ENCODE measurements at places on chromosomes 2 and 18.

GRCh38 chr18:21265971-21266673 is 24.1 kb downstream of the GREB1L start:
- DNase-seq, result no peak

DNA sequence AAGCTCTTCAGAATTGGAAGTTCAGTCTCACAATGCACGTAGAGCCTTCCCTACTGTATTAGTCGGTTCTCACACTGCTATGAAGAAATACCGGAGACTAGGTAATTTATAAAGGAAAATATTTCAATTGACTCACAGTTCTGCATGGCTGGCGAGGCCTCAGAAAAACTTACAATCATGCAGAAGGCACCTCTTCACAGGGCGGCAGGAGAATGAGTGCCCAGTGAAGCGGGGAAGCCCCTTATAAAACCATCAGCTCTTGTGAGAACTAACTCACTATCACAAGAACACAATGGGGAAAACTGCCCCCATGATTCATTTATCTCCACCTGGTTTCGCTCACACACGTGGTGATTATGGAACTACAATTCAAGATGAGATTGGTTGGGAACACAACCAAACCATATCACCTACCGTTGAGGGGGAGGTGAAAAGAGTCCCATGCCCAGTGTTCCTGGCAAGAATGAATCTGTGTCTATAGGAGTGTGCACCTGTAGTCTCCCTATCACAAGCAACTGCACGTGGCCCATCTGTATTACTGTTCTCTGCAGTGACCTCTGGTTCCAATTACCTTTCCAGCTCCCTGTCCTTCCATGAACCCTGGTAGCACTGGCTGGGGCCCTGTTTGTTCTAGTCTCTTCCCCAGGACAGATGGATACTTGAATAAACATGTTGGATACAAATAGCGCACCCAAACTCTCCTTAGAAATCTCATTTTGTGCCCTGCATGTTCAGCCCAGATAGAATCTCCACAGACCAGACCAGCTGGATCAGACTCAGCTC is 44.4 kb upstream of the ATL2 start:
- no peak for DNase-seq

DNA sequence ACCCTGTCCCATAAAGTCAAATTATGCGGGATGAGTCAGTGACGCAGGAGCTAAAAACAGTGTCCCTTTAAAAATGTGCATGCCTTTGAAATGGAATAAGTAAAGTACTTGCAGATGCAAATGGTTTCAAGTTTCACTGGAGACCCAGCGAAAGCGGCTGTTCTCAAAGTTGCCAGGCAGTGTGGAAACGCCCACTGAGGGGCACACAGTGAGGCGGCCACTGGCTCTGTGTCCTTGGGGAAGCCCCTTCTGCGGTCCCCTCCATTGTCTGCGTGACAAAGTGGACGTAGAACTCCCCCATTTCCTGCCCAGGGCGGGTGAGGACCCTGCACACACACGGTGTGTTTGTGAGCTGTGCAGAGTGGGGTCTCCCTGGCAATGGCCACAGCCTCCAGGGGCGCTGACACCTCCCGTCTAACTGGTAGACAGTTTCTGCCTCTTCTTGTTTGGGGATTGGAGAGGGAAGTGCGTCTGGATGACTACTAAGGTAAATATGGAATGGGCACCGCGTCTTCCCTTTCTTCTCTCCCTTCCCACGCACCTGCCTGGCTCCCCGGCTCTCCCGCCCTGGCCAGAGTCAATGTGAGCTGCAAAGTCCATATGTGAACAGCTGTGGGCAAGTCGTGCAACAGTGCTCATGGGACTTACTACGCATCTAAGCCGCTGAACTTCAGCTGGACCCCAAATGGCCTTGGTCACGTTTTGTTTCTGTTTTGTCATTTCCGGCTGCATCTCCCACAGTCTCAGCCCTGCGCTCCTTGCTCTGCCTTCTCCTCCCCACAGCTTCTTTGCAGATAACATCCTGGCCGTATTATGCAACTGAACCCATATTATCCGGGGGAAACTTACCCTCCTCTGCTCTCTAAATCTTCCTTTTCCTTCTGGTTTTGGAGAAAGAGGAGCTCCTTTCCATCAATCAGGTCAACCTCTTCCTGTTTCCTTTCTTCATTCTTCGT is 33.7 kb upstream of the ZNF516 start:
- peak; percentile 7 for DNase-seq

DNA sequence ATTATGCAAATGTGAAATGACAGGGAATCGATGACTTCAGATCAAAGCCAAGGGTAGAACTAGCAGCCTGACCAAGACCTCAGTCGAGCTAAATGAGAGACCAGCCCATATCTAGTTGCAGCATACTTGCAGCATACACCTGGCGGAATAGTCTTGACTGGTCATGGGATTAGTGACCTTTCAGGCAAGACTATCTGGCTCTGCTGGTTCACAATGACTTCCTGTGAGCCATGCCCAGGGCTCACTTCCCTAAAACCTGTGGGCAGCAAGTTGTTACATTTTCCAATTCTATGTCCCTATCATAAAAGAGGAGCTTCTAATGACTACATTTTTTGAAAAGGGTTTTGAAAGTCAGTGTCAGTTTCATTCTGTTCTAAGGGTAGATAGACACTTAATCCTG is 1624.9 kb upstream of the CELF4 start:
- DNase-seq, result no peak

Data from activated naive CD4-positive, alpha-beta T cell treated with anti-CD3 and anti-CD28 coated beads for 36 hours (primary cell).